Muscle of back (tissue), 13 donors: ENCODE measurements at places on chromosomes 1 and 21. TPM values are rescaled to one million over a fixed set of nuclear protein-coding genes. Genes with fewer than 3 reads are reported as not detected.

DNA sequence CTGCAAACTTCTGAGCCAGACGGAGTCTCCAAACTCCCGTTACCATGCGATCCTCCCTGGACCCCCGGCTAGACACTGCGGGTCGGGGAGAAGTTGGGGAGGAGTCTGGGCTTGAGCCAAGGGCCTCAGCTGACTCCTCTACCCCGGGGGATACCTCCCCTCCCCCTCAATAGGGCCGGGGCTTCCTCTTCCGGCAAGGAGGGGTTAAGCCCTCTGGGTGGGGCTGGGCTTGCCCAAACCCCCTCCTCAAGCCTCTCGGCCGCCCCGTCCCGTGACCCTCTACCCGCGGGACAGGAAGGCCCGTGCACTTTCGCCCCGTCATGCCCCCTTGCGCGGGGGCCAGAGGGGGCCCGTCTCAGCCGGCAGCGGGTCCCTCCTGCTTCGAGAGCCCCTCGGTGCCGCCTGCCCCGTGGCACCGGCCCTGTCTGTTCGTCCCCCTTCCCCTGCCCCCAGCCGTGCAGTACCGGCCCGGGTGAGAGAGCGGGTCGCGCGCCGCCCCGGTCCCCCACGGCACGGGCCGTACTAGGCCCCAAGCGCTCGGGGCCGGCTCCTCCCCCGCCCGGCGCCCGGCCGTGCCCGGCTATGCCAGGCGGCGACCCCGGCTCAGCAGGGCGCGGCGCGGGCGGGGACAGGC is 652 bp downstream of the ARL8A start:
- DNase-seq, result no peak

DNA sequence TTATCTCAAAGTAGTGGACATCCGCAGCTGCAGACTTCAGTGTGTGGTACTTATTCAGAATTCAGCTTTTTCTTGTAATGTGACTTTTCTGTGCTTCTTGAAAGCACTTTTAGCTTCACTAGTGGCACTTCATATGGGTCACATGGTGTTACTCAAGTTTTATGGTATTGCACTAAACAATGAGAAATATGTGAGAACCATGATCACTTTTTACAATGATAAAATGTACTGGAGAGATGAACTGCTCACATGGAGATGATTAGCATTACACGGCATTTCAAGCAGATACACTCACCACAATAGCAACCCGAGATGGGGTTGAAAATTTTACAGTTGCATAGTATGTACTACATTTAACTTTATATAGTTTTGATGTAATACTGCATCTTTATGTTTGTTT is 40.1 kb upstream of the GPR52 start:
- no peak for DNase-seq

DNA sequence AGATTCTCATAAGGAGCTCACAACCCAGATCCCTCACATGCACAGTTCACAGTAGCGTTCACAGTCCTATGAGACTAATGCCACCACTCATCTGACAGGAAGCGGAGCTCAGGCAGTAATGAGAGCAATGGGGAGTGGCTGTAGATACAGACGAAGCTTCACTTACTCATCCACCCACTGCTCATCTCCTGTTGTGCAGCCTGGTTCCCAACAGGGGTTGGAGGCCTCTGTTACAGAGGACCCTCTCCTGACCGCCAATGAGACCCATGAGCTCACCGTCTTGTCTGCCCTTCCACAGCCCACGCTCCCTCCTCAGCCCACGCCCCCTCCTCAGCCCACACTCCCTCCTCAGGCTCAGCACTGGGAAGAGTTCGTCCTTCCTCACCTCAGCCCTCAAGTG is 39.6 kb downstream of the RSPH1 start:
- DNase-seq, result no peak

DNA sequence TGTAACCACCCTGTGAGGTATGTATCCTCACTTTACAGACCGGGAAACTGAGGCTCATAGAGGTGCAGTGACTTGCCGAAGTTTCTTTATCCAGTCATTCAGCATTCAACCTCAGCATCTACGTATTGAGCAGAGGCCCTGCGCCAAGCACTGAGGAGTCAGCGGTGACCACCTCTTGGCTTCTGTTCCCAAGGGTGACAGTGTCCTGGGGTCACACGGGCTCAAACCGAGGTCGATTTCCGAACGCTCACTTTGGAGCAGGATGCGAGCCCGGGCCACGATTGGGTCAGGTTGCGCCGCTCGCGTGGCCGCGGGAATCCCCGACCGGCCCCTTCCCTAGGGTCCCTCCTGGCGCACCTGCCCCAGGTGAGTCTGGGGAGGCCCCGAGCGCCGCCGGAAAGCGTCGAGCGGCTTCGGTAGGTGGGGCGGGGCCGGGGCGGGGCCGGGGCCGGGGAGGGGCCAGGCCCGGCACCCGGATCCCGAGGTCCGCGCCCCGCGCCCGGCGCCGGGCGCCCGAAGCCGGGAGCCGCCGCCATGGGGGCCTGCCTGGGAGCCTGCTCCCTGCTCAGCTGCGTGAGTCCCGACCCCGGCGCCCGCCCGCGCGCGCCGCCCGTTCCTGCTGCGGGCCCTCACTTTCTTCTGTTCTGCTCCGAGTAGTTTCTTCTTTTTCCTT is at the start of gene SERINC2:
SERINC2 (plus strand) TSS at position 482 of the 673 bp plus-strand sequence; CDS start at position 535, 53 bp downstream.
- DNase-seq, result no peak

DNA sequence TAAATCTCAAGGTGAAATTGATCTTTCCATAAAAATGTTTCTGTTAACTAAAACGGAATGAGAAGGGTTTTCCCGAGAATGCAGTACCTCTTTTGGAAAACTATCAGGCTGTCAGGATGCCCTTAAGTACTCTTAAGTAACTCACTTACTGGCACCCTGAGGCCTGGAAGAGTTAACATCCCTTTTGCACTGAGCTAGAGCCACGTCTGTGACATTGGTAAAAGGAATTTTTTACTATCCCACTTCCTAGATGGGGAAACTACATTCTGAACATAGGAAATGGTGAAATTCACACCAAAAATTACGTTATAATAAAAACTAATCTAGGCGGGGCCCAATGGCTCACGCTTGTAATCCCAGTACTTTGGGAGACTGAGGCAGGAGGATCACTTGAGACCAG is 39.7 kb upstream of the MAP10 start:
- DNase-seq, result no peak

GRCh38 chr1:193448682-193449461 is 262.5 kb upstream of the B3GALT2 start:
- DNase-seq, result no peak

GRCh38 chr21:39670701-39671100 is 58.0 kb downstream of the B3GALT5 start:
- no peak for DNase-seq

- DNase-seq, result peak; percentile 81
Observed at GRCh38 chr1:201792534-201793305, 36.2 kb upstream of the IPO9 start.

DNA sequence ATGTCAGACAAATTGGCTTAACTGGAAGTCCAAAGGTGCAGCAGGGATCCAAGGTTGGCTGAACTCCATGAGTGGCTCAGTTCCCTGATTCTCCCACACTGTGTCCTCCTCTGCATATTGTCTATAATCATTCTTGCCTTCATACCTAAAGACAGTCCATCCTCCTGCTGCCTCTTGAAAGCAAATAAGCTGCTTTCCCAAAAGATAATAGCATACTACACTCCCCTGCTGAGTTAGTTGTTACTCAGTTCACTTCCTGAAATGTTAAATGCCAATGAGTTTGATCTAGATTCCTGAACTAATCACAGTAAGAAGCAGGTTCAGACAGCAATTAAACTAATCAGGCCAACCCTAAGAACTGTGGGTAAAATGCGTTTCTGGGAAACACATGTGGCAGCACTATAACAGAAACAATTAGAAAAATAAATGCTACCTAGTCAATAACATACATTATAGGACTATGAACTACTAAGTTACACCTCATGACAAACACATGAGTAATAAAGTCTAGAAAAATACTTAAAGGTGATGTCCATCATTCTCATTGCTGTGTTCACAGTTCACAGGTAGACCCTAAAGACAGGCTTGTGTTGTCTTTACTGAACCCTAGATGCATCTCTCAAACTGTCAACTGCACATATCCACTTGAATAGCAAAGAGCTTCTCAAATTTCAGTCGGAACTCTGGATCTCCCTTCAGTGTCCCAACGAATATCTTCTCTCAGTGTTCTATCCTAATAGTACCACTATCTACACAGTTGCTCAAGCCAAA is 50.8 kb upstream of the BOLA1 start:
- no peak for DNase-seq

DNA sequence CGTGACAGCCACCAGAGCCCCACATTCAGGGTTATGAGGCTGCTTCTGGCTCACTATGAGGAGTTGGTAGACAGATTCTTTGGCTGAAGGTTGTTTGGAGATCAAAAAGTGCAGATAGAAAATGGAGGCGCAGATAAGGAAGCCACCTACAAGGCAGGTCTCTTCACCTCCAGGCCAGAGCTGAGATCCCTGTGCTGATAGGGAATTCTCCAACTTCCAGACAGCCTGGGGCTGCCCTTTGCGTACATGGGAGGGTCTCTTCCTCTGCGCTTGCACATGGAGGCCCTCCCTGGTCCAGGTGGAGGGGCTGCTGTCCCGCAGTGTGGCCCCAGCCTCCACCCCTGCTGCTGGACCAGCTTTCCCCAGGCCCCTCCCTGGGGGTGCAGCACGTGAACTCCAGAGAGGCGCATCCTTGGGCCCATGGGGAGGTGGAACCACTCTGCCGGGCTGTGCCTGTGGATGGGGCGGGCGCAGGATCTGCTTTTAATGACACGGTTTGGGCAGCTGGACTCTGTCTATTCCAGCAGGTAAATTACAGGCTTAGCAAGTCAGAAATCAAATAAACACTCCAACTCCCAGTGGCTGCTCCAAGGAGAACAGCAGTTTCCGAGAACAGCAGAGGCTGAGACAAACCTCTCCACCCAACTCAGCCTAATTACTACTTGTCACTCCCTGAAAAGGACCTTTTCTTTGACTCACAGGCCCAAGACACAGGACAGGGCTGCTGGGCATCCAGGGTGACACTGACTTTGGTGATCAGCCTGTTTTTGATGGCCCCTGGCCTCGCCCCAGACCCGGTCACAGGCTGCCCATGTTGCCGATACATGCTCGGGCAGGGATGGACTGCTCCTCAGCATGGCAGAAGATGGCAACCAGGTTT is 12.4 kb downstream of the OXCT2 start:
- no peak for DNase-seq

DNA sequence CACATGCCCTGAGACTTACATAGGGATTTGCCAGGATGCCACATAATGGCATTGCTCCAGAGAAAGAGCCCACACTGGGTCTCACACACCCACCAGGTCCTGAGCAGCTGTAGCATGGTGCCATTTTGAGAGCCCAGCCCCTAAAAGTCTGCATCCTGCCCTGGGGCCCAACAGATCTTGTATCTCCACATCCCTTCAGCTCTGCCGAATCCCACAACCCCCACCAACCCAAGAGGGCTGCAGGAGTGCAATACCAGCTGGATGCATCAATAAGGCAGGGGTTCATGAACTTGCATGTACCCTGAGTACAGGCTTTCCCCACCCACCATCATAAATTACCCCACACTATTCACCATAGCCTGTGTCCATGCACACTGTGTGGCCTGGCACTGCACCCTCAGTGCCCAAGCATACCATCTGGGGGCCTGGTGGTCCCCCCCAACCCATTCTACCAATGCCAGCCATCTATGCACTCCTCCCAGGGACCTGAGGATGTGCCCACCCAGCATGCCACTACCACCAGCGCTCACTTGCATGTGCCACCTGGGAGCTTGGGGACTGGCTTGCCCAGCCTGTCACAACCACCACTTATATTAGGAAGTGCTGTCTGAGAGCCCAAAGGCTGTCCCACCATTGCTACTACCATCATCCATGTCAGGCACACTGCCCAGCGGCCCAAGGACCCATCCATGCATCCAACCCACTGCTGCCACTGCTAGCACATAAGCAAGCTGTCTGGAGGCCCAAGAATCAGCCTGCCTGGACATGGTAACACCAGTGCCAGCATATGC is 4.1 kb upstream of the KRTAP12-2 start:
- no peak for DNase-seq

- DNase-seq, result no peak
Observed at GRCh38 chr1:22457345-22457744, 5.7 kb downstream of the ZBTB40 start.

DNA sequence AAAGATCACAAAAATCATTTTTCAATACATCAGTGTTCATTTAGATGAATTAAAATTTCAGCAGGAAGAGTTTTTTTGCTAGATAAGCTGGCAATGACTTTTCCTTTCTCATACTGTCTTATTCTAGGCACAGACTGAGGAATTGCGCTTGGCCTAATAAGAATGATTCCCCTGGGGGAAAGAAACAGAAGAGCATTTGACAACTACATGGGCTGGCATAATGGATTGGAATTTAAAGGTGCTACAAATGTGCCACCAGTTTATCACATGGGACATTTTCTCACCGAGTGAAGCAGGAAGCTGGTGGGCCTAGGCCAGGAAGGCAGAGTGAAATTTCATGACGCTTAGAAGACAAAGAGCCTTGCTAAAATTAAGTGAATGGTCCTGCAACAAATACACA is 39.3 kb downstream of the CDKN2C start:
- no peak for DNase-seq

GRCh38 chr21:38643404-38644023 is 145.2 kb upstream of the ERG start:
- DNase-seq, result no peak

DNA sequence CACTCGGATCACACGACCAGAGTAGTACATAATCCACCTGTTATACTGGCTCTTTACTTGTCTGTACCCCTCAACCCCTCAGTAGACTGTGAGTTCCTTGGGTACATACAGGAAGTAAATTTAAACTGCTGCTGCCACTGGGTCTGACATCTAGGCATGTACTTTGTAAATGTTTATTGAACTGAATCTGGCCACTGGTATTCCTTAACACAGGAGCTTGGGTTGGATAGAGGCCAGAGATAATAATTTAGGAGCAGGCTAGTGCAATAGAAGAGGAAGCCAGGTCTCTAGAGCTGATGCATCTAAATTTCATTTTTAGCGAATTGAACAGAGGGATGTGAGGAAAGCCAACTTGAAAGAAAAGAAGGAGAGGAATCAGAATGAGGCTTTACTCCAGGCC is 12.4 kb downstream of the TTC4 start:
- DNase-seq, result no peak

The LAMB3 gene
- 0.62 TPM for polyA plus RNA-seq

The TNFAIP8L2 gene
- 2.6 TPM for polyA plus RNA-seq
